ENCODE measurements at places on chromosomes 4 and X.

DNA sequence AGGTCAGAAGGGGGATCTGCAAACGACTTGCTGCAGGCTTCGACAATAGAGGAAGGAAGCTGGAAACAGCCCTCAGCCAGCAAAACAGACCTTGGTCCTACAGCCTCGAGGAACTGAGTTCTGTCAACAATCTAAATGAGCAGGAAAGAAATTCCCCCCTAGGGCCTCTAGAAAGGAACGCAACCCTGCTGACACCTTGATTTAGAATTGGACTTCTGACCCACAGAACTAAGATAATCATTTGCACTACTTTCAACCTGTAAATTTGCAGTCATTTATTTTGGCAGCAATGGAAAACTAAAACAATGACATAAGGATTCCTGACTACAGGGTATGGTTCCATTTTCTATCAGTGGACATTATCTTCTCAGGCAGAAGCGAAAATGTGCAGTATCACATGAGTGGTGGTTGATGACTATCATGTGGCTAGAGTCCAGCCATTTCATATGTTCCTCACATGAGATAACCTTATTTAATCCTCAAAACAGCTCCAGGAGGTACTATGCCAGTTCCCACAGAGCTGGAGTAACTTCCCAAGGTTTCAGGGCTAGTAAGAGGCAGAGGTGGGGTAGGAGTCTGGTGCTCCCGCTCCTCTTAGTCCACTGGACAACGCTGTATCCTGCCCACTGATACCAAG, 61.6 kb downstream of the SAT1 start:
- no peak for DNase-seq

DNA sequence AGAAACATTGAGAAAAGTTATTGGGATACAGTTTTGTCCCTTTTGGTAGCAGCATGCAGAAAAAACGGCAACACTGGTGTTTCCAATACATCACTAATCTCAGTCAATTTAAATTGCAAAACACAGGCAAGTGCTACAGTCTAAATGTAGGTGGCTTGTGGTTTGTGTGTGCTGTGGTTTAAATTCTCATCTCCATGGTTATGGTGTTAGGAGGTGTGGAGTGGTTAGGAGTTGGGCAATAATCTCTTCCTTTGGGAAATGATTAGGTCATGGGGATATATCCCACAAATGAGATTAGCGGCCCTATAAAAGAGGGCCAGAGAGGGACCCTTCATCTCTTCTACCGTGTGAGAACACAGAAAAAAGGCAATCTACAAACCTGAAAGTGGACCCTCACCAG, 1344.3 kb downstream of the ADGRL3 start:
- no peak for DNase-seq

- no peak for DNase-seq
Observed at GRCh38 chr4:25379591-25379990, 2.5 kb downstream of the ANAPC4 start.

DNA sequence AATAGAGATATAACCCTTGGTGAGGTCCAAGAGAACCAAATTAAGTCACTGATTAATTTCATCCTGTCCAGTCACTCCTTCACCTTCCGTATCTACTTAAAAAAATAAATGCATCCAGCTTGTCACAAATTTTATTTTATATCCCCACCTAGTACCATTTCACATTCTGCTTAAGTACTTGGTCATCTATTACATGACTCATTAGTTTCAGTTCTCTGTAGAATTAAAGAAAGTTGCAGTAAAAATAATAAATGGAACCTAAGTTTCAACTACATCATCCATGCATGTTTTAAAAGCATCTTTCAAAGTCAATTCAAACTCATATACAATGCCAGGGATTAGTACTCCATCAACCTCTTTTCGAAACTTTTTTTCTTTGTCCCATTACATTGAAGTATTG, 130.2 kb downstream of the SH2D1A start:
- DNase-seq = no peak

DNA sequence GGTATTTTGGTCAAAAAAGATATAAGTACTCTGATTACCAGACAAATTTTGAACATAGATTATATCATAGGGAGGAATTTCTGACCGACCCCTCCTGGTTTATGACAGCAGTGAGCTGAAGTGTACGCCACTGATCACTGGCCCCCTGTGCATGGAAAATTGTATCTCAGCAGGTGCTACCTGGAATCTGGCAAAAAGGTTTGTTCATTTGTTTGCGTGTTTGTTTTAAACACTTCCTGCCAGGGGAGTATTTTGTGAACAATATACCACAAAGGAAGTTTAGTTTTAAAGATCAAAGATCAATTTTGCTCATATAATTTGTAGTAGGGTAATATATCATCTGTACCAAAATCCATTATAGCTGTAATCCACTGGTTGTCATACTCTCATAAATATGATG, 219.7 kb upstream of the TENM3 start:
- no peak for DNase-seq

DNA sequence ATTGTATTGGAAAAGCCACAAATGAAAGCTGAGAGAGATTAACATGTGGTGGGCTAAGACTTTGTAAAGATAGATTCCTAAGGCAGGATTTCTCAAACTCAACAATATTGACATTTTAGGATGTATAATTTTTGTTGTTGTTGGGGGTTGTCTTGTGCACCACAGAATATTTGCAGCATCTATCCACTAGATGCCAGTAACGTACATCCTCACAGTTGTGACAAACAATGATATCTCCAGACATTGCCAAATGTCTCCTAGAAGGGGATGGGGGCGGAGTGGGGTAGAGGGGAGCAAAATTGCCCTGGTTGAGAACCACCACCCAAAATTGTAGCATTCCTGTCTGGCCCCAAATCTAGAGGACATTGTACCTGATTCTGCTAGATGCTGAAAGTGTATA, 14.7 kb upstream of the CBR4 start:
- DNase-seq = no peak

DNA sequence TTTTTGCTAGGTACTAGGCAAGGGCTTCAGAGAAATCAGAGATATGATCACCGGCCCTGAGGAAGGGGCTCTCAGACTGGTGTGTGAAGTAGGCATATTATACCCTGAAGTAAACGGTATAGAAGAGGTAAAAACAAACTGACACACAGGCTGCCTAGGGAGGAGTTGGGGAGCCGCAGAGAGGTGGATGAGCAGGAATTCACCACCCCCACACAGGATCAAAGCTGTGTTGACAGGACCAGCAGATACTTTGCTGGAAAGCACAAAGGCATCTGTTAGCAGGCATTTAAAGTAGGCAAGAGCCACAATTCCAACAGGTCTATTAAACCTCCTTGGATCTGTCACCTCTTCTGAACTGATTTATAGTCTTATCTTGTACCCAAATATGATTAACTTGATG, 71.8 kb upstream of the GPR34 start:
- DNase-seq = no peak

- DNase-seq = no peak
Observed at GRCh38 chr4:124641715-124642381, 70.7 kb downstream of the ANKRD50 start.

- no peak for DNase-seq
Observed at GRCh38 chr4:128831531-128832242, 22.2 kb downstream of the JADE1 start.

DNA sequence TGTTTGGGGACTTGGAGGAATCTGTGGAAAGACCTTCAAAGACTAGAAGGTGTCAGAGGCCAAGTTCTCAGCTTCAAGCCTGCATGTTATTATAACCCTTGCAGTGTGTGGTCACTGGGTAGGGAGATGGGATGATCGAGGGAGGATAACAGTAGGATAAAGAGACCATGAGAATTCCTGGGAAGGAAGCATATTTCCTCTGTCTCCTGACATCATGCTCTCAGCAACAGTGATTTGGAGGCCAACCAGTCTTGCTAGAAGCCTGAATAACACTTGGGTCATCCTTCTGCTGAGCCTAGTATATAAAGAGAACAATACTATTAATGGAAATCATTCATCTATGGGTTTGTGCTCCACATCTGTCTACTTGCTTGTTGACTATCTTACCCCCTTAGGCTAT, 40.9 kb upstream of the ANXA3 start:
- DNase-seq = no peak

- no peak for DNase-seq
Observed at GRCh38 chr4:20252656-20253282, 1.1 kb downstream of the SLIT2 start.

DNA sequence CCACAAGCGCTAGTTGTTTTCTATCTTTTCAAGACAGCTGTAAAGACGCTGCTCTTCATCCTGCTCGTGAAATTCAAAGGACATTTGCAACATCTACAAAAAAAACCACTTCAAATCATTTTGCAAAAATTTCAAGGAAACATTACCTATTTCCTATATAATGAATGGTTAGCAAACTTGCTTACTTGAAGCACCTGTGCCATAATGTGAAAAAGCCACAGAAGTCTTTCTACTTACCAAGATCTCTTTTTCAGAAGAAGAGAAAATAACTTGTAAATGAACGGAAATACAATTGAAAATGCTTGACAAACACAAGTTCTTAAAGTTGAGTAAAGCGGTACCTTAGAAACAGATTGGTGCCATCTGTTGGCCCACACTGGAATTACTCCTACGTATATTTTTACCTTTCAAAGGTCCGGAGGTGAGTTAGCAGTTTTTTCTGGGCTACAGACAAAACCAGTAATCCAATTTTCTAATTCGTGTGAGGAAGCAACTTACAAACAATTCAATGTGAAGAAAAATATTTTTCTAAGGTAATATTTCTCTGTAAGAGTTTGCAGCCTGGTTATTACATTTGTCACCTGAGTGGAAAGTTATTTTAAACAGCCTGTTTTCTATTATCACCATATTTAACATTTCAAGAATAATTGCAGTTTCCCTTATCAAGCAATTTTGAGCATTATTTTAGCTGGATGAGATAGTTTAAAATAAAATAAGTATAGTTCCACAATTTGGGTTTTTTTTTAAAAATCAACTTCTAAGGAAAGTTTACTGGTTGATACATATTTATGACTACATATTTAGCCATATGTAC, at the start of gene TLR6:
Gene TLR6 (minus strand): TSS at position 294 of the 814 bp plus-strand sequence. CDS start 27,344 bp downstream, outside the sequence.
- DNase-seq = peak; percentile 66

DNA sequence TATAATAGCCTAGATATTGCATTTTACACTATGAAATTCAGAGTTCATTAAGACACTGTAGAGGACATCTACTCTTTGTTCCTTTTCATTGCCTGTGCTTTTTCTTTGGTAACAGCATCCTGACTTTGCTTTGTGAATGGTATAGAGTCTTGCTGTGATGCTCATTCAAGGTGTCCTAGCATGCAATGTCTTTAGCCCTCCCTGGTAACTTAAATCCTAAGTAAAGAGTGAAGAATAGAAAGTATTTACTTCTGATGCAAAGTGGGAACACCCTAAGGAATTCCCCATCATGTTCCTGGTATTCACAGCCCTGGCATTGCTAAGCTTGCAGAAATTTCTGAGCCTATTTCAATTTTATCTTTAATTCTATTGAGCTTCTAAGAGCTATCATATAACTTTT, 400.1 kb downstream of the FAT4 start:
- no peak for DNase-seq

- no peak for DNase-seq
Observed at GRCh38 chrX:150254909-150255308, 108.2 kb upstream of the MAMLD1 start.

- DNase-seq = no peak
Observed at GRCh38 chr4:472881-473569, 25.9 kb downstream of the ZNF721 start.

DNA sequence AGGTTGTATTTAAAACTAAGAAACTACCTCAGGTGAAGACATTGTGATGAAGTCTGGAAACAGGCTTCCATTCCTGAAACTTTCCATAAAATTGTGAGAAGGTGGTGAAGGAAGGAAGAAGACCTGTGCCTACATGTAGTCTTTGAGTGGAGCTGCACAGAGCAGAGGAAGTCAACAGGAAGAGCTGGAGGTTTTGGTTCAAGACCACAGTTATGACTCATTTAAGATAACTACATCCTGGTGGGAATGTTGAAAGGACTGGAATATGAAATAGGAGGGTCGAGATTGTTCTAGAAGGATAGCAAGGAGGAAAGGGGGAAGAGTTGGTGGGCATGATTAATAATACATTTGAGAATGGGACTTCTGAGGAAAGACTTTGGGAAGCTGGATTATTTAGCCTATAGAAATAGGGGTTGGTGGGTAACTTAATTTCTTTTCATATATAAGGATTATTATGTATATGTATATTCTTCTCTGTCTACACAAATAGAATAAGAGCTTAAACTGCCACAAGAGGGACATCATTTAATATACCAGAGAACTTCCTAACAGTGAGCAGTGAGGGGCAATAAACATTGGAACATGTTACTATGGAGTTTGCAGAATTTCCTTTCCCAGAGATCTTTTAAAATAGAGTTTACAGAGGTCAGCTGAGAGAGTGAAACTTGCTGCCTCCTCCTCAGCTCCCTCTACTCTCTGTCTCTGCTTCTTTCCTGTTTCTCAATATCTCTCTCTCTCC, 23.5 kb downstream of the AWAT2 start:
- no peak for DNase-seq

DNA sequence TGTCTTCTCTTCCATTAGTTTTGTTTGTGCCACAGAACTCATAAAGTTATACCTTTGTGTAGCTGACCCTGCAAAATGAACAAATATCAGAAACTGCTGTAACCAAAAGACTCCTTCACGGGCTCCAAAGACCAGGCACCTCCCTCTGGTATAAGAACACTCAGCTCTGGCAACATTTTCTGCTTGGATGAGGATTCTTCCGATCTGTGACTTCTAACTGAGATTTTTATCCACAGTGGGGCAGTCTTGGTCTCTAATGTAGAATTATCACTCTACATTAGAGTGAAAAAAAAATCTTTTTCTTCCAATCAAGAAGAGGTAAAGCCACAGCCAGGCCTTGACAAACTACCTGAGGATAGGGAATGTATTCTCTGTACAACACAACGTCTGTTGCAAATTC, 38.5 kb upstream of the PRSS48 start:
- DNase-seq = no peak

DNA sequence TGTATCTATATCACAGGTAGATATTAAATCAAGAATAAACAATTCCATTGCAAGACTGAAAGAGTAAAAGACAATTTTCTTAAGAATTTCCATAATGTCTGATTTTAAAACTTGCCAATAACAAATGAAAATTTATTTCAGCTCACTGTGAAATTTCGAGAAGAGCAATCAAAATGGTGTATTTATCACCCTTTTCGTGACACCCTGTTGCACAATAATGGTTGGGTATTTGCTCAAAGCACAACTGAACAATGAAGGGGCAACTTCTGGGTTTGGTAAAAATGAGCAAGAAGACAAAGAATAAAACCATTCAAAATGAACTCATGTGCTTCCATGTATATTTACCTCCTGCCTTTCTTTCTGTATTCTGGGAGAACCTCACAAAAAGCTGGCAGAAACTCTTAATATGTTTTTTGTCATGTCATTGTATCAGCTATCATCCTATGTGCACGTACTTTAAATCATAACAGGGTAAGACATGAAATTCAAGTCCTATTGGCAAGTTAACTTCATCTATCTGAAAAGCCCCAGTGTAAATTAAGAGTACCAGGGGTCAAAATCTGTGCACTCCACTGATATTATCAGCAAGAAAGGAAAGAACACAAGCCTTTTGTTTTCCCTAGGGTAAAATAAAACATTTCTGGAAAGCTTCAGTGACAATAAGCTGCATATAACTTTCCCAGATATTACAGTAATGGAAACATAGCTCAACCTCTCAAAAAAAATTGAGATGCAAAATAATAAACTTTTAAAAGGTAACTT, 126.9 kb upstream of the CBR4 start:
- no peak for DNase-seq

- DNase-seq = no peak
Observed at GRCh38 chrX:31608638-31609037, 536.8 kb upstream of the FTHL17 start.

Measured in effector memory CD8-positive, alpha-beta T cell (primary cell).